NCI-H524 treated with DMSO at 0.1 percent for 48 hours (cell line): ENCODE measurements at places on chromosomes 2 and 18.

GRCh38 chr18:25724997-25725396 lies 365.4 kb downstream of the SS18 start:
- no peak for DNase-seq

DNA sequence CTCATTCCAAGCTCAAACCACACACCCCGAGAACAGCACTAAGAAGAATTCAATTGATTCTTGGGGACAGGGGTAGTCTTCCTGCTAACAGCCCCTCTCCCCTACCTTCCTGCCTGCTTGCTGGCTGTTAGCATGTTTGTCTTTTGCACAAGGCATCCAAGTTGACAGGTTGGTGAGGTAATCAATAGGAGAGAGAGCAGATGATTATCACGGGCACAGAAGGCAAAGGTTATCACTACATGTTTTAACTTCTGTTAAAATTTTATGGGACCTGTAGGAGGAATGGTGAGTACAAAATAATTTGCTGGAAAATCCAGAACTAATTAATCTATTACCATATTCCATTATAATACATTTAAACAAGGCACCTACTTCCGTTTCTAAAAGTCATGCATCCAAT lies 442.1 kb upstream of the TCF4 start:
- no peak for DNase-seq

- no peak for DNase-seq
These were observed 36.3 kb downstream of the SMAD2 start for GRCh38 chr18:47893939-47894699.

GRCh38 chr18:49303379-49303778 lies 157.1 kb downstream of the DYM start:
- no peak for DNase-seq

DNA sequence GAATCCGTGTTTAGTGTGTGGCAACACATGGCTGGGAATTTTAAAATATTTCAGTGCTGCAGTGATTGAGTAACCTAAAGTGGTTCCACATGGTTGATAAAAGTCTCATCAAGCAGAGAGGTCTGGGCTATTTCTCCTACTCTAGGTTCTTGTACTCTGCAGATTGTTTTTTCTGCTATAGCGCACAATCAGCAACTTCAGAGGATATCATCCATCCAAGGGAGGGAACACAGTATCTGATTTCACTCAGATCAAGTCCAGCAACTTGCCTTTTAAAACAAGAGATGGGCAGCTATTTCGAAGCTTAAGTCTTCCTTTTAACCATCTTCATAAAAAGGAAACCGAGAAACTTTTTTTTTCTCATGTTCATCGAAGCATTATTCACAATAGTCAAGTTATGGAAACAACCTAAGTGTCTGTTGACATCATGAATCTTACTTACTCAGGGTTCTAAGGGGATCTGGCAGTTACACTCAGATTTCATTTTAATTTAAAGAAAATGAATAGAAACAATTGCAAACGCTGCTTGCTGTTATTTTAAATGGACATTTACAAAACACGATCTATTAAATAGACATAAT lies 172.7 kb upstream of the TRIB2 start:
- DNase-seq = no peak

DNA sequence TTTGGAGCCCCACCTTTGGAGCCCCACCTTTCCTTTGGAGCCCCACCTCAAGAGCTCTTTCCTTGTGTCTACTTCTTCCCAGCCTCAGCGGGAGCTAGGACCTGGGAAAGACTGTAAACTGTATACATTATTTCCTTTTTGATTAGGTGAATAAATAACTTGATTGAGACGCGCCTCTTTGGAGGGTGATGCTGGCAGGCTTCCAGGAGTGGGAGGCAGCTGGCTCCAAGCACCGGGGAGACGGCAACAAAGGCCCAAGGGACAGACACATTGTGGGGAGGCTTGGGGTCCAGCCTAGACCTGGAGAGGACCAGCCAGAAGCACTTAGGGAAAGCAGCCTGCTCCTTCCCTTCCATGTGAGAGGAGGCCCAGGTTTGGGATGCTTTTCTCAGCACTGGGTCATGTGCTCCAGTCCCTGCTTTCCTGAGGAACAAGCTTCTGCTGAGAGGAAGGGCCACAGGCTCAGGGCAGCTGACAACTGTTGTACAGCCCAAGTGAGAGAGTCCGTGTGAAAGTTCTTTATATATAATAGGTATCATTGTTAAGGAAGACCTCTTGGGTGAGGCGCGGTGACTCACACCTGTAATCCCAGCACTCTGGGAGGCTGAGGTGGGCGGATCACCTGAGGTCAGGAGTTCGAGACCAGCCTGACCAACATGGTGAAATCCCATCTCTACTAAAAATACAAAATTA lies 297.2 kb upstream of the SLC14A2 start:
- no peak for DNase-seq

GRCh38 chr2:69271831-69272257 lies 115.2 kb downstream of the GFPT1 start:
- DNase-seq = no peak

- DNase-seq = no peak
These were observed 14.1 kb downstream of the TLK1 start for GRCh38 chr2:171146633-171147032.

DNA sequence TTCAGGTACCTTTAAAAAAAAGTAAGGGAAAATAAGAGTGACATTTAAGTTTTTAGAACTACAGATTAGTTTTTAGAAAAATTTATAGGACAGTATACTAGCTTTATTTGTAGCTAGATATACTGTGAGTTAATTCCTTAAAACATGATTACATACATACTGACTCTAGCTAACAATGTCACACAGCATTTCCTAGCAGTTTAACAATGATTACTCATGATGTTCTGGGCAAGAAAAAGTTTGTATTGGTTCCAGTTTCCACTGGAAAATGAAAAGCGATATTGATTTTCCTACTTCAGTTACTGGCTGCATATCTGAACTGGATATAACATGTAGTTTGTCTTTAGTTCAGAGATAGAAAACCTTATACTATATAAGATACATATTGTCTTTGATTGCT lies 19.4 kb downstream of the SLC39A6 start:
- DNase-seq = no peak

DNA sequence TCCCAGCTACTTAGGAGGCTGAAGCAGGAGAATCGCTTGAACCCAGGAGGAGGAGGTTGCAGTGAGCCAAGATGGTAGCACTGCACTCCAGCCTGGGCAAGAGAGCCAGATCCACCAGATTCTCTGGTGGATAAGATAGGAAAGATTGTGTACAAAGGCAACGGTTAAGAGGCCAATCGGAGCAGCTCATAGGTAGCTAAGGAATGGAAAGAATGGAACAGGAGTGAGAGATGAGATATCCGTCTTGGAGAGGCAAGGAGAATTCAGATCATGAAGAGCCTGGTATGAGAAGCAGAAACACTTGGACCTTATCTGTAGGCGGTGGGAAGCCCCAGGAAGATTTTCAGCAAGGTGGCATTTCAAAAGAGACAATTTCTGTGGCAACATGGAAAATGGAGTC lies 27.1 kb downstream of the TTR start:
- DNase-seq = no peak

DNA sequence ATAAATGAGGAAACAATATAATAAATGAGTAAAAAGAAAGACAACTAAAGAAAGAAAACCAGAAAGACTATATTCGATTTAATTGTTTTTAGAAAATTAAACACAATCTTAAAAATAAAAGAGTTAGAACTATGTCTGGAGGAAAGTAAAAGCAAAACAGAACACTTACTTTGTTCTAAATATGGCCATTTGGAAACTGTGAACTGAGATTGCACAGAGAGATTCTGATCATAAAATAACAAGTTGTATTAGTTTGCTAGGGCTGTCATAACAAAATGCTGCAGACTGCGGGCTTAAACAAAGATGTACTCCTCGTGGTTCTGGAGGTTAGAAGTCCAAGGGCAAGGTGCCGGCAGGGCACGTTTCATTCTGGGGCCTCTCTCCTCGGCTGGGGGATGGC lies 128.1 kb upstream of the AQP4 start:
- no peak for DNase-seq

- no peak for DNase-seq
These were observed 680.7 kb downstream of the EPHA4 start for GRCh38 chr2:220891405-220891804.

GRCh38 chr2:45391866-45392265 lies 219.2 kb downstream of the SRBD1 start:
- DNase-seq = no peak

DNA sequence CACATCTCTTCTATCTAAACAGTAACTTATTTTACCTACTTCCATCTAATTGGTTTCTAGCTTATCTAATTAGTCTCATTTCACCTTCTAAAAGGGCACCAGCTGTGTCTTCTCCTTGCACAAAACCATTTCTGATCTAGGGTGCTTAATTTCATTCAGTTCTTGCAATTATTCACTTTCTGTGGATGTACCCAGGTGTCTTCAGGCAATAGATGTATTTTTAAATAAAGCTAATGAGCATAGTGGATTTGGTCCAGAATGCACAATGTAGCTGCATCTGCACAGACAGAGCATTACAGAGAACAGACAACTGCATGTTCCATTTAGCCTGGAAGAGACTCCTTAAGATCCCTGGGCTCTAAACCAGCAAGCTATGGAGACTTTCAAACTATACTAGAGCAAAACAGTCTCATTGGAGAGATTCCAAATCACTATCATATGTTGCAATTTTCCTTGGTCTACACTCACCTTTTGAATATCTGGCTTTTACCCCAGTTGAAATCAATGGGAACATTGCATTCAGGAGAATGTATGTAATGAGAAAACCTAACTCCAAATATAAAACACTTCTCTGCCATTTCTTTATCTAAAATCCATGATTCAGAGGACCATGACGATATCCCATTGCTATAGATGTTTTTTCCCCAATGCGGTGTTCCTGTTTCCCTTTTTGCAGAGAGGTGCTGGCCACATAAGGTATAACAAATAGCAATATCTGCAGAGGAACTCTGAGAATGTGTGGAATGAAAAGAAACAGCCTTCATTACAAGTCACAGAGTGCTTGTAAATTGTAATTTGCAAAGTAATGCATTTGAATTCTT lies 3.5 kb upstream of the RFX8 start:
- no peak for DNase-seq

DNA sequence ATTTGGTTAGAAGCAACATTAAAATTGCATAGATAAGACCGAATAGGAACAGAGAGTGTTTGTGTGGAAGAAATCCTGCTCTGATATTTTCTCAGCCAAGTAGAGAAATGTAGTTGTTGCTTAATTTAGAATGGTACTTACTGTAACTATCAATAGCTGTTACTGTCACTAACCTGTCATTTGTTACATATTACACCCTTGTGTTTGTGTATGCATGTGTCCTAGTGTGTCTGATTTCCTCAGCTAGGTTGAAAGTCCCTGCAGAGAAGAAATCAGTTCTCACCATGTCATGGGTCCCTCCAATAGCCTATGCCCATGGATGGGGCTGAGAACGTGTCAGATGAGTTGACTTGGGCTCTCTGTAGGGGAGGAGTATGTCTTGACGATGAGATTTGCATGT lies 94.4 kb downstream of the SPTBN1 start:
- DNase-seq = no peak

- no peak for DNase-seq
These were observed 26.0 kb upstream of the GALNT5 start for GRCh38 chr2:157231476-157231875.

- no peak for DNase-seq
These were observed 59.7 kb downstream of the ACTR2 start for GRCh38 chr2:65287364-65287763.

GRCh38 chr2:37068686-37069085 lies 15.5 kb downstream of the HEATR5B start:
- no peak for DNase-seq

GRCh38 chr18:51480407-51481261 lies 283.2 kb upstream of the MEX3C start:
- no peak for DNase-seq

DNA sequence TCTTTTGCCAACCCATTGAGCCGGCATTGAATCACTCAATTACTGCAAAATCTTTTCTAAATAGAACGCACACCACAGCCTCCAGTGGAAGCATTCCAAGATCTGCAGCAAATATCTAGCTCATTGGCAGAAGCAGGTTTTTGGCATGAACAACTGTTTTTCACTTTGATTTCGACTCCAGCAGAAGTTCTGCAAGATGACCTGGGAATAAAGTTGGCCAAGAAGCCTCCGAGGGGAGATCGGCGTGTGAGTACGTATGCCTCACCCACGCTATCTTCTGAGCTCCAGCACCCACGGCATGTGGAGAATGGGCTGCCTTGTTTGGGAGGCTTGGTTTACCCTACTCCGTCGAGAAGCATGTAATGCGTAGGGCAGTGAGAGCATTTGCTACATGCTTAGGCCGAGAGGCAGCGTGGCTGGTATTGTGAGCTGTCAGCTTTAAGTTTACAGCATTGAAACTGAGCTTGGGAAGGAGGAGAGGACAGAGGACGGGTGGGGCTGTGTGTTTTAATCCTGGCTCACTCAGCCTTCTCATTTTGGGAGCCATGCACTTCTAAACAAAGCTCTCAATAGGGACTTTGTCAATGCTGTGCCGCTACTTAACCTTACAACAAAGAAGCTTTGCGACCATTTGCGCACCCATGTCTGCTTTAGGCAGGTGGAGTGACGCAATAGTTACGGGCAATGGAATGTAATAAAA lies 10.5 kb downstream of the PCARE start:
- DNase-seq = no peak

DNA sequence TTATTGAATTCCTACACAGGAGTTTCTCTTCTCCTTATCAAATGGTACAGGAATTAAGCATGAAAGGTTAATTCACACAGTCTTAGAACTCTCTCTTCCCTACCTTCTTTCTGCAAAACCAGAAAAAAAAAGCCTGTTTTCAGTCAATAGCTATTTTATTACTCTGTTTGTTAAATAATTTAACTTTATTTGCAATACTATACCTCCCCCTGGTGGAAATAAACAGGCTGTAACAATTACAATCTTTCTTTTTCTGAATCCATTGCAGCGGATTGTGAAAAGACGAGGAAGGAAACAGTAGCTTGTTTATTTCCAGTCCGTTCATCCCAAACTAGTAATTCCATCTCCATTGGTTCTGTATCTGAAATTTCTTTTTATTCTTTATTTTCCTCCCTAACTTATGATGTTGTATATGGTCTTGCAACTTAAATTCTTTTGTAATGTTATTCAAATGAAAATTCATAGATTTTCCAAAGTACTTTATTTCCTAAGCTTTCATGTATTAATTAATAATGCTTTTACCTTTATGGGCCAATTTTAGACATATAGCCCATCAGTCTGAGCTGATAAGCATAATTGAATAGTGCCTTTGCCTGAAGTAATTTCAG lies 165.2 kb downstream of the SH3BP4 start:
- DNase-seq = no peak
